Left lobe of liver (tissue), 2 donors: ENCODE measurements at places on chromosomes 4 and X. TPM values are rescaled to one million over a fixed set of nuclear protein-coding genes. Genes with fewer than 3 reads are reported as not detected.

GRCh38 chrX:49312176-49312575 lies 8.7 kb downstream of the GAGE10 start:
- DNase-seq = no peak

Gene ARMCX4
- 4.3 TPM for total RNA-seq

Gene SUPT20HL2
- not detected for total RNA-seq

- DNase-seq = no peak
Observed at GRCh38 chr4:166594326-166594946, 639.9 kb downstream of the SPOCK3 start.

GRCh38 chrX:64093761-64094160 lies 111.7 kb downstream of the AMER1 start:
- DNase-seq = no peak

- DNase-seq = no peak
Observed at GRCh38 chr4:85722807-85723206, 247.9 kb downstream of the ARHGAP24 start.

- no peak for DNase-seq
Observed at GRCh38 chr4:124869961-124870495, 157.5 kb upstream of the ANKRD50 start.

DNA sequence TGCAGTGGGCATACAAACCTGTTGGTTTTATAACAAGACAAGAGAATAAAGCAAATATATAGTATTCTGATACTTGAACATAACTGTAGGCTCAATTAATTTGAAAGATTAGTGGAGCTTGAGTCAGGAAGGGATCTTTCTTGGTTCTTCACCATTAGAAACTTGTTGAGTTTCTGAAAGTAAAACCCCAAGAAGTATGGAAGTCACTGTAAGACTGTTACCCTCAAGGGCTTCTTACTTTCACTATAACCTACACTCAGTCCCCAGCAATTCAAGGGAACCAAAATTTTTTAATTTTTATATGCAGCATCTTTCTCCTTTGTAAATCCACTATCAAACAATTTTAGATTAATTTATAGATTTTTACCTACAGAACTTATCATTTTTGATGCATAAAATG lies 2019.2 kb upstream of the ADGRL3 start:
- no peak for DNase-seq

Gene LRRC66
- total RNA-seq = 0.18 TPM

DNA sequence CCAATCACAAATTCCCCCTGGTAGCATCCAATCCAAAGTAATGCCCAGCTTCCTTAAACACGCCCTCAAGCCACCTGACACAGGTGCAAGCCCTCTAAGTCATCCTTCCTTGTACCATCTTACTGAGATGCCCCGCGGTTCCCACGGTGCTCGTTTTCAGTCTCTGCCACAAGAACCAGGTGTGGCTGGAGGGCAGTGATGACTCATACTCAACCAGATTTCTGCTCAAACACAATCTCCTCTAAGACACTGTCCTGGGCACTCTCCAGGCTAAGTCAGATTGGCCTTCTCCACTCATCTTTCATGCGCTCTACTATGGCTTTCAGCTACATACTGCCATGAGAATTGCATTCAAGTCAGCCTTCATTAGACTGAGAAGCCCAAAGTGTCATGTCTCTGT lies 3.5 kb downstream of the SH3KBP1 start:
- DNase-seq = no peak

DNA sequence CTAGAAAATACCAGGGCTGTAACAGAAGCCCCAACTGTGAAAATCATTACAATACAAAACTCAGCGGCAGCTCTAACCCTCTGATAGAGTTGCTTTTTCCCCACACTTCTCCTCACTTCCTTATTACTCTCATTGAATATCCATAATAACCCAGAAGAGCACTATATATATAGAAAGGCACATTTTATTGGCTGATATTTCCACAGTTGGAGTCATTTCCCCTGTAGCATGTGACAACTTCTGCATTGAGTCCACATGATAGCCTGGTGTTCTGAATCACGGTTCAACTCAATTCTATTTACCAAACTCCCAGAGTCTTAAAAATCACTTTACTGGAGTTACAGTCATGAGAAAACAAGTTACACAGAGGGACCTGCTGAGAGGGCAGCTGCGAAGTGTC lies 46.6 kb upstream of the NWD2 start:
- DNase-seq = no peak

Gene CXCR3
- 0.13 TPM for total RNA-seq

DNA sequence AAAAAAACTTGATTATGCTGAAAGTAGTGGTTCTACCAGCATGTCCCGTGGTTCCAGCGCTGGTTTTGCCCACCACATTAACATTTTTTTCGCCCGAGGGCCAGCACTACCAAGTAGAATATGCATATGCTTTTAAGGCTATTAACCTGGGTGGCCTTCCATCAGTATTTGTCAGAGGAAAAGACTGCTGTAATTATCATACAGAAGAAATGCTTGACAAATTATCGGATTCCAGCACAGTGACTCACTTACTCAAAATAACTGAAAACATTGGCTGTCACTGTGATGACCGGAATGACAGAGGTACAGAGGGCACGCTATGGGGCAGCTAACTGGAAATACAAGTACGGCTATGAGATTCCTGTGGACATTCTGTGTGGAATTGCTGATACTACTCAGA lies 34.6 kb downstream of the PRPS2 start:
- no peak for DNase-seq

- no peak for DNase-seq
Observed at GRCh38 chr4:66357316-66357715, 687.0 kb upstream of the EPHA5 start.

Gene TMEM31
- total RNA-seq = not detected

Gene MAGEC2
- not detected for total RNA-seq

GRCh38 chrX:3046253-3047240 lies 5.3 kb downstream of the ARSF start:
- no peak for DNase-seq

Gene RBM3
- total RNA-seq = 20.6 TPM

DNA sequence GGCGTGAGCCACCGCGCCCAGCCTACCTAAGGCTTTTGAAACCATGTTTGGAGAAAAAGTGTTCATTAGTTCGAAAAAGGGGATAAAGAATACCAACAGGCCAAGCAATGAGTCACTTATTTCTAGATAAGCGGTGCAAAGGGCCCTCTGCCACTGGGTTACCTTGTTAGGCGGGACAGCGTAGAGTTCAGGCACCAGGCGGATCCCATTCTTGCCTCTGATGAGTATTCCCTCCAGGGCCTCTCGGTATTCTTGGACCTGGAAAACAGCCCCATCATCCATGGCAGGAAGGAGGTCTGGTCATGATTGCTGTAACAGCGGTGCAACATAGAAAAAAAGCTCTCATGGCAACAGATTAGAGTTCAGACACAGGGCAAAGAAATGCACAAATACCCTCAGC lies 48.0 kb downstream of the PHKA2 start:
- peak; percentile 52 for DNase-seq

GRCh38 chr4:168361365-168362024 lies 42.9 kb upstream of the DDX60 start:
- DNase-seq = no peak
